ENCODE measurements at places on chromosomes 4 and X.

DNA sequence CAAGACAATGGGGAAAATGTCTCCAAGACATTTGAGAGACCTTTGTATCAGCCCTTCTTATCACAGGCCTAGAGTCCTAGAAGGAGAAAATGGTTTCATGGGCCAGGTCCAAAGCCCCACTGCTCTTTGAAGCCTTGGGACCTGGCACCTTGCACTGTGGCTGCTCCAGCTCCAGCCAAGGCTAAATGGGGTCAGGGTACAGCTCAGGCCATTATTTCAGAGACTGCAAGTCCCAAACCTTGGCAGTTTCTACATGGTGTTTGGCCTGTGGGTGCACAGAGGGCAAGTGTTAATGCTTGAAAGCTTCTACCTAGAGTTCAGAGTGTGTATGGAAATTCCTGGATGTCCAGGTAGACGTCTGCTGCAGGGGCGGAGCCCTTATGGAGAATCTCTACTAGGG, 28.5 kb downstream of the SHROOM3 start:
- DNase-seq, result no peak

DNA sequence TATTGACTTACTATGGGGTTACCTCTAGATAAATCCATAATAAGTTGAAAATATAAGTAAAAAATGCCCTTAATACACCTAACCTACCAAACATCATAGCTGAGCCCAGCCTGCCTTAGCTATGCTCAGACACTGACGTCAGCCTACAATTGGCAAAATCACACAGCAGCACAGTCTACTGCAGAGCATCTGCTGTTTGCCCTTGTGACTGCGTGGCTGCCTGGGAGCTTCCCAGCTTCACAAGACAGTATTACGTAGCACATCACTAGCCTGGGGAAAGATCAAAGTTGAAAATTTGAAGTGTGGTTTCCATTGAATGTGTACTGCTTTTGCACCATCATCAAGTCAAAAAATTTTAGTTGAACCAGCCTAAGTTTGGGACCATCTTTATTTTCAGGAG, 8.8 kb downstream of the HTT-AS start:
- no peak for DNase-seq

DNA sequence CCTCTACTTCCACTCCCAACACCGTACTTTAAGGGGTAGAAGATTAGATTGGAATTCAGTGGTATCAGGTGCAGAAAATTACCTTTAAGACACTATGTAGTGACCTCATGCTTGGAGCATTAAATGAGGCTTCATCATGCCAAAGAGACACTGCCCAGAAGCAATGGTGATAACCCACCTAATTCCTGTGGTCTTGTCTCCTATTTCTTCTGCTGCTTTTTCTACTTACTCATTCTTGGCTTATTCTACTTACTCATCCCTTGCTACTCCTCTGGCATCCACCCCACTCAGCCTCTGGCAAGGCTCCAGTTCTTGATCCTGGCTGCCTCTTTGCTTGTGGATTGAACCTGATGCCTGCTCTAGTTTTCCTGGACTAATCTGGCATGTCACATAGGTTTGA, 62.3 kb upstream of the ADAMTS3 start:
- DNase-seq, result peak; percentile 69

- DNase-seq, result no peak
Observed at GRCh38 chr4:104983615-104984179, 163.0 kb upstream of the TET2 start.

DNA sequence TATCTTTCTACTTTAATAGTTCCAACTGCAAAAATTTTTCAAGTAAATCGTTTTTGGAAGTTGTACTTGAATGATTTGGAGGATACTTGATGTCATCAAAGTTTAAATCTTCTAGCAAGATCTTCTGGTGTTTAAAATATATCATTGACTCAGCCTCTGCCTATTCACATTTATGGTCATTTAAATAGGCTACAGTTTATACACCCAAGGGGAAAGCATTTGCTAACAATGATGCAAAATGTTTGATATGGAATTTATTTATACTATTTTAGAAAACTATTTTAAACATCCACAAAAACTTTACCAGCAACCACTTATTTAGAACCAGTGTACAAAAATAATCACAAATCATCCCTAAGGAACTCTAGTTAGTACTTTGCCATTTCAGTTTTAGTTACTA, 123.3 kb upstream of the STIM2 start:
- no peak for DNase-seq

DNA sequence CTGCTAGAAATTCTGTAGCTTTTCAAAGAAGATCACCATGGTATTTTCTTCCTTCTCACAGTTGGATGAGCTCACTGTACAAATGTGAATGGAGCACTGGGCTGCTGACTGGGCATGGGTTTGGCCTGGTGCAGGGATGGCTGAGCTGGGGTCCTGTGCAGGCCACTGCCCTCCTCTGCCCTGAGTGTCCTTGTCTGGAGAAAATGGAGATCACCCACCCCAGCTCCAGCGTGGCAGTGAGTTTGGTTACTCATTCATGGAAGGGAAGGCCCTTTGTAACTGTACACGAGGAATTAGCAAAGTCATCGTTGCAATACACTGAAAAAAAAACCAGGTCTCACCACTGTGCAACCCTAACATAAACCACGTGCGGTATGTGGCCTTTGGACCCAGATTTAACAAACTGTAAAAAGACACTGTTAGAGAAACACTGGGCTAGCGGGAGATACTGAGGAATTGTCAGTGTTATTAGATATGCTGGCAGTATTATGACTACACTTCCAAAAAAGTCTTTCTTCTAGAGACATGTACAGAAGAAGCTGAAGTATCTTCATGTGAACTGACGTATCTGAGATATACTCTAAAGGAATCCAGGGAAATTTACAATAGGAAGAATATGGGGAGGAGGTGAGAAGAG, 16.1 kb upstream of the TBC1D14 start:
- DNase-seq, result peak; percentile 31

DNA sequence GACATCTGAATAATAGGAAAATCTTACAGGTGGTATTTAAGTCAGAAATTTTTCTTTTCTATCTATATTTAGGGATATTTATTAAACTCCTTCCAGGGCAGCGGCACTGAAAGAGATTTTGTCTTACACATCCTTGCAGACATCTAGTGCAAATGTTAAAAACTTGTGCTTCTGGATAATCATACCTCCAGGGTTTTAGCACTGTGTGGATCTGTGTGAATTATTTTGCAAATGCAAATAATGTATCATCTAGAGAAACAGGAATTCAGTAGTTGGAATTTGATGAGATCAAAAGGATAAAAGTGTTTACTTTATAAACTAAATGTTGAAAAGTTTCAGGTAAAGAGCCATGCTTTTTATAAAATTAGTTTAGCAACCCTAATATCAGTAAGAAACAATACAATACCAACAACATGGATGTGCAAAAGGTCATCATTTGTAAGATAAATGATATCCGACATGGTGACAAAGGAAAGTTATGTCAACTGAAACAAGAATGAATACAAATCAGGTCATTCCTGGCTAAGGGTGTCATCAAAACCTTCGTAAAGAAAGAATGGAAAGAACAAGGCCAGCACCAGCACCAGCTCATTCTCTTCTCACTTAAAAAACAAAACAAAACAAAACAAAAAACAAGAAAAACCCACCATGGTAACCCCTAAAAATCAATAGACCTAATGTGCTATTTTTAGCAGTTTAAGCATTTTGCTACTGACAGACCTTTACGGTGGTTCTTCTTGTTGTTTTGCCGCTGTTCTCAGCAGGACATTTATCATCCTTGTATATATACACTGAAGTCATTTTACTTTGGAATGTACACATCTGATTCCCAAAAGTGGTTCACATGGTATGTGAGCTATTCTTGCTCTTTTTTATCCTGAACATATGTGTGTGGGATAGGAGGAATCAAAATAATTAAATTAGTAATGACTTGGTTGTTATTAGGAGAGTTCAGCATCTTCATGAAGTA, 219.7 kb upstream of the NDST3 start:
- DNase-seq, result no peak

DNA sequence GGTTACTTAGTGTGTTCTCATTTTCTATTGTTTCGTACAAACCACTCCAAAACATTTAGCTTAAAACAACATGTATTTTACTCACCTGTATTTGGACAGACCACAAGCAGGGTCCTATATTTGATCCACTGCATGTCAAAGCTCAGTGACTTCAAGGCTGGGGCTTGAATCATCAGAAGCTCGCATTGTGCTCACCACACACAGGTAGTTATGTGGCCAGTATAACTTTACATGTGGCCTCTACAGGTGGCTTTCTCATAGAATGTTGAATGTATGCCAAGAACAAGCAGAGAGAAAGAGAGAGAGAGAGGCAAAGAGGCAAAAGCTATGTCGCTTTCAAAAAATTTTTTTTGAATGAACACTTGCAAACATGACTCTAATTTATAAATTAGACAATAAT, 107.6 kb downstream of the QRFPR start:
- DNase-seq, result no peak

GRCh38 chr4:99614491-99614890, 39.9 kb downstream of the MTTP start:
- no peak for DNase-seq

- no peak for DNase-seq
Observed at GRCh38 chr4:152424977-152425376, 110.9 kb downstream of the FBXW7 start.

DNA sequence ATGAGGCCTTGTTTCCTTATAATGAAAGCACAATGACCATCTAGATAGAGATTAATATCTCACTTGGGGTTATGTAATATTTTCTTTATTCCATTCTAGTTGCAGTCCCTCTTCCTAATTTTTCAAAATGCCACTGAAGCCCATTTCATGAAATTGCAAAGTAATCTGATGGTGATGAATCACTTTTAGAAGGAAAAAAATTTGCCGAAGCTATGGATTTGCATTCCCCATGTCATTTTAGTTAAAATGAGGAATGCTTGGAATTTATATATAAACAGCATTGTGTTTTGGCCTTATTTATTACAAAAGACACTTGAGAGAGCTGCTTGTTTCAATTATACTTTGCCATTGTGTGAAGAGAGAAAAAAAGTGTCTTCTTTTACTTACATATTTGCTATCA, 241.7 kb upstream of the TEX13A start:
- DNase-seq, result no peak

DNA sequence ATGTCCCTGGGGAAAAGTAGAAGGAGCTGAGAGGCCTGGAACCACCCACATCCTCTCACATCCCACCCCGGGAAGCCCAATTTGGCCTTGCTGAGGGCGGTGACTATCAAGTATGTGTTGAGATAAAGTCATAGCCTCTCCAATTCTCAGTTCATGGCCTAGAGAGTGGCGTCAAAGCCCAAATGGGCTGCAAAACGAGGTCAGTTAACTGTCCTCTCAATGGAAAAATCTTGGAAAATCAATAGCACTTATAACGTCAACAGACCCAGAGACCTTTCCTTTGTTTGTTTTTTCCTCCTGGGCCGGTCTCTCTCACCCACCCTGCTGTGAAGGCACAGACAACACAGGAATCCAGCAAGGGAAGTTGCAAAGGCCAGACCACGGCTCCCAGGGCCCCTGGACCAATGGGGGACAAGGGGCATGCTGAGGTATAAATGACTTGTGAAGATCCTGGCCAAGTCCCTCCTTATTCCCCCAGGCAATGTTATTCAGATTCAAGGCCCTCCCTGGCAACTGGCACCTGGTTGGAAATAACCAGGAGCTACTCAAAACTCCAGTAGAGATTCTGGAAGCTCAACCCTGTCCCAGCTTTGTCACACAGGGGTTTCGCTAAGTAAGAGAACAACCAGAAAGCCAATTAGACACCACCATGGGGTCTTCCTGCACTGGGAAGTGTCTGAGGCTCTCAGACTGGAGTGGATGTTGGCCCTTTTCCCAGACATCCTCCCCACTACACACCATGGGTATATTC, 38.6 kb downstream of the TSC22D3 start:
- no peak for DNase-seq

GRCh38 chr4:161197474-161197873, 966.3 kb downstream of the FSTL5 start:
- DNase-seq, result no peak

GRCh38 chrX:9164533-9165426, 130.9 kb upstream of the FAM9B start:
- no peak for DNase-seq

DNA sequence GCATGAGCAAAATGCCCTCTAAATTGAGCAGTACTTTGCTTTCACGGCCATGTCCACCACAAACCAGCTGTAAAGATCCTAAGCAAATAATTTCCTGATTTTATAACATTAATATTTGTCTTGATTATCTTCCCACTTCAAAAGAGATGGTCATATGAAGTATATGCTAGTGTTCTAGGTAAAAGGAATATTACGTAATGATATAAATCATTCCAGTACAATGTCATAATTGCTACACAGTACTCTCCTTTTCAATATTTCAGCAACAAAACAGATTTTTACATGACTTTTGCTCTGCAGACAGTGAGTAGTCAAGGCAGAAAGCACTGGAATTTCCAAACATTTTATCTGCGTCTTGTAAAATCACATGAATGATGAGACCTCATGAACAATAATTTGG, 572.8 kb upstream of the FRG1 start:
- DNase-seq, result no peak

DNA sequence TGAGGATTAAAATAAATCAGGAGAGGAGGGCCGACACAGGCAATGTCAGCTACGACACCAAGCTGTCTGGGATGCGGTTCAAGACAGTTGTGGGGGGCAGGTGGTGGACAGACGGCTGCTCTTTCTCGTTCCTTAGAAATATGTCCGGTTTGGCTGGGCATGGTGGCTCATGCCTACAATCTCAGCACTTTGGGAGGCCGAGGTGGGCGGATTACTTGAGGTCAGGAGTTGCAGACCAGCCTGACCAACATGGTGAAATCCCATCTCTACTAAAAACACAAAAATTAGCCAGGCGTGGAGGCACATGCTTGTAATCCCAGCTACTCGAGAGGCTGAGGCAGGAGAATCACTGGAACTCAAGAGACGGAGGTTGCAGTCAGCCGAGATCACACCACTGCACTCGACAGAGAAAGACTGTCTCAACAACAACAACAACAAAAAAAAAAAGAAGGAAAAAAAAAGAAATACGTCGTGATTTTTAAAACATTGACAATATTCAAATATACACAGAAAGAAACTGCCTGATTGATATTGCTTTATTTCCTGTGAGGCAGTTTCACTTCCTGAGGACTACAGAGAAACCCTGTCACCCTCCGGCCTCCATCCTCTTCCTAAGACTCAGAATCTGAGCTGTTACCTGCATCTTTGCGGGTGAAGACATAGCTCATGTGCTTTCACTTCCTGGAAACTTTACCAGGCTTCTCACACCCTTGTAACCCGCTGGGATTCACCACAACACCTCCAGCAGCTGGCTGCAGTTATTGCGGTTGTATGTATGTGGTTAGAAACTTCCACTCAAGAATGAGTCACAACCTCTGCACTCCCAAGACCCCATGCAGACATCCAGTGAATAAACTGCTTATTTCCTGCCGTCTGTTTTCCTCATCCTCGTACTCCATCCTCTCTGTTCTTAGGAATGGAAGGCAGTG, 63.8 kb upstream of the STS start:
- peak; percentile 67 for DNase-seq

GRCh38 chr4:132593717-132594400, 555.2 kb upstream of the PCDH10 start:
- no peak for DNase-seq

GRCh38 chrX:115322375-115322774, 32.9 kb downstream of the LUZP4 start:
- DNase-seq, result no peak

GRCh38 chr4:76192236-76192635, 21.4 kb downstream of the SCARB2 start:
- DNase-seq, result no peak
